ENCODE measurements at places on chromosomes 7 and 10.

- DNase-seq = no peak
Measured at GRCh38 chr7:117493460-117493859, 13.6 kb downstream of the CFTR start.

DNA sequence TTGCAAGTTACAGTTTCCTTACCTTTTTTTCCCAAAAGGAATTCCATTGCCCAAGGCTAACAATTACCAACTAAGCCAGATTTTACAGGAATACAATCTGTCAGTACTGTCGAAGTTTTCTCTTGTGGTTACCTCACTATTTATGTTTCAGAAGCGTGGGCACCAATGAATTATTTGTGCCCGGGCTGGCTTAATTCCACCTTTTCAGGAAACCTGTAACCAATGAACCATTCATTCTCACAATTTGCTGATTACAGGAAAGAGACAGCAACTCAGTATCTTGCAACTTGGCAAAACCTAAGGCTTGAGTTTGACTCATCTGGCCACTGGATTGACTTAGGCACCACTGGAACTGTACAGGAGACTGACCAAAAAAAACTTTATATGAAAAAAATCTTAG is 485.6 kb downstream of the INHBA start:
- DNase-seq = no peak

DNA sequence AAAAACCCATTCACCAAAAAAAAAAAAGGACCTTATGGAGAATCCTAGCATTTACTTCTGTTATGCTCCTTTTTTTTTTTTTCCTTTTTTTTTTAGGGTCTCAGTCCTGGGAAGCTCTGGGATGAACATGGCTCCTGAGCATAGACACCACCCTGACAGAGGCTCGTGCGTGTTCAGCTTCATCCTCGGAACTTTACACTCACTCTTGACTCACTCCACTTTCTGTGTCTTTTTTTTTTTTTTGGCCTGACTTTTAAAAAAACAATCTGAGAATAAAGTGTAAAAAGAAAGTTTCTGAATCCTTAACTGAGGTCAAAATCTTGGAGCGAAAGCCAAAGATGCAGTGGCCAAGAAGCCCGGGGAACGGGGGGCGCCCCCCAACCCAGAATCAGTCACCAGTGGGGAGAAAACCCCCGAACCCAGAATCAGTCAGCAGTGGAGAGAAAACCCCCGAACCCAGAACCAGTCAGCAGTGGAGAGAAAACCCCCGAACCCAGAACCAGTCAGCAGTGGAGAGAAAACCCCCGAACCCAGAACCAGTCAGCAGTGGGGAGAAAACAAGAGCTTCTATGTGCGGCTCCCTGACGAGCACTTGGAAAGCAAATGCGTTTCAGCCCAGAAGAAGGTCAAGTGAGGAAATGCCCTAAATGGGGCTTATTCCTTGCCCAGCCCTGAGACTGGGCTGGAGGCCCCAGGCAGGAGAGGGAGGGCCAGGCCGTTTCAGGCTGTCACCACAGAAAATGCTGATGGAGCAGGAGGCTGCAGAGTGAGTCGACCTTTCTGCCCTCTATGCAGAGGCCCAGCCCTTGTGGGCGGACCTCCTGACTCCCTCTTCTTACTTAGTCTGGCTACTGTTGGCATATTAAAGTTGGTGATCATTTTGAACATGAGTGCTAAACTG is 19.0 kb upstream of the PFKP start:
- DNase-seq = no peak

DNA sequence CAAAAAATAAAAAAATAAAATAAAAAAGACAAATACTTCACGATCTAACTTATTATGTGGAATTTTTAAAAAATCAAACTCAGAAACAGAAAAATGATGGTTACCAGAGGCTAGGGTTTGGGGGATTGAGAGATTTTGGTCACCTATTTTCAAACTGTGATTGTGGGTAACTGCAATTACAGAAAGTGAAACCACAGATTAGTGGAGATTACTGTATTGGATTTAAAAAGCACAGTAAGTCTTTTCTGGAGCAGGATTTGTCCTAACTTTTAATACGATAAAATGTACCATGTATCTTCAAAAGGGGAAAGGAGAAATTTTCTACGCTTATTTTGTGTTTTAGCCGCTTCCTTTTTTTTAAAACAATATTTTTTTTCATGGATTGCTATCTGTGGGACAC is 1204.9 kb upstream of the LRRTM3 start:
- no peak for DNase-seq
